ENCODE measurements at places on chromosomes 13 and 19.
A peak's percentile ranks its signal among the peaks of the same experiment; 100 is the strongest.

DNA sequence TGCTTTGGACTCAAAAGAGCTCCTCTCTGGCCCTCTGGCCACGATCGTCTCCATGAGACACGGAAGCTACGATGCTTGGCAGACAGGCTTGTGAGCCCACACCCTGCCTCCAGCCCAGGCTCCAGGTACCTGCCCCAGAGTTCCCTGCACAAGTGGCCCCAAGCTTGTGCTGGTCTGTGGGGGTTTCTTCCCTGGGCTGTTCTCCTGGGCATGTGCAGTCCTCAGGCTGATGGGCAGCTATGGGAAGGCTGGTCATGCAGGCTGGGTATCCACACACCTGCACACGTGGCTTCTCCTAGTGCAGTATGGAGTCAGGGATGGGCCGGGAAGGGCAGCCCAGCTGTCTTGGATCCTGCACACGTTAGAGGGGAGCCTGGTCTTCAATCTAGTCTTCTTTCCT lies 43.1 kb downstream of the TEX29 start:
- no peak for DNase-seq

- DNase-seq: no peak
Observed at GRCh38 chr13:83907196-83907989, 25.1 kb upstream of the SLITRK1 start.

DNA sequence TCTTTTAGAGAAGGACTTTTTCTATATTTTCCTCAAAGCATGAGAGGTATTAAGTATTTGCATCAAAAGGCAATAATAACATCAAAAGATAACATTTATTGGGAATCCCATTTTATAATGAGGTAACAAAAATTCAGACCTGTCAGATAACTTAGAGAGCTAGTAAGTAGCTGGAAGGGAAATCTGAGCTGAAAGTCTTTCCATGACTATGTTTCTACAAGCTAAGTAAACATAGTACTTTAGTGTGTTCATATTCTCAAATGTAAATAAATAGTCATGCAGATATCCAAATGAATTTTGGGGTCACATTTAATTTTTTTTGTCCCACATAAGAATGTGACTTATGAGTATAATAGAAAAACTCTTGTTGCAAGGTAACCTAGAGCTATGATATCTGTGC lies 87.3 kb upstream of the FBXL3 start:
- no peak for DNase-seq

GRCh38 chr13:112888238-112889111 lies 80.5 kb upstream of the MCF2L start:
- DNase-seq: no peak

GRCh38 chr19:29485293-29485692 lies 40.5 kb upstream of the VSTM2B start:
- DNase-seq: no peak

GRCh38 chr13:110480161-110480560 lies 81.4 kb downstream of the RAB20 start:
- no peak for DNase-seq

DNA sequence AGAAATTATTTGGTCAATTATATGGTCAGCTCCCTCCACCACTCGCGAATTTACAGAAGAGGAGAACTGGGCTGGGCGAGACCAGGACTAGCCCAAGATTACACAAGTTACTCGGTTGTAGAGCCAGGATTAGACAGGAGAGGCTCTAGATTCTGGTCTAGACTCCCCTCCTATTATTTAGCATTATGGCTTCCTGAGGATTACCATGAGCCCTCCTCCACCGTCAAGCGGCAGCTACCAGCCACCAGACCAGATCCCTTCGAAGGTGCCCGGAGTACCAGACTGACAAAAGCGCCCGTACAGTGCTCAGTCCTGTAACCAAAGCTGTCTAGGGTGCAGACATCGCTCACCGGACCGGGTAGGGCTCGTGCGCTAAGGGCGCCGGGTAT lies 497 bp upstream of the MLNR start:
- no peak for DNase-seq

- peak; percentile 77 for DNase-seq
Observed at GRCh38 chr13:97018029-97018819, 23.9 kb upstream of the OXGR1 start.

All from astrocyte of the hippocampus (primary cell).